Hindlimb muscle (tissue), 1 donor: ENCODE measurements at places on chromosomes 1 and 21. TPM values are rescaled to one million over a fixed set of nuclear protein-coding genes. Genes with fewer than 3 reads are reported as not detected.

Gene MYCL
- polyA plus RNA-seq: 2.6 TPM

Gene MATN1
- polyA plus RNA-seq: 1.1 TPM

Gene GCSAML
- polyA plus RNA-seq: 0.15 TPM

Gene LCE2C
- not detected for polyA plus RNA-seq

Gene SLC25A34
- 7.2 TPM for polyA plus RNA-seq

Gene IGSF9
- 0.65 TPM for polyA plus RNA-seq

Gene PRDM15
- polyA plus RNA-seq: 4.5 TPM

Gene CD1B
- not detected for polyA plus RNA-seq

Gene C1orf87
- 1.7 TPM for polyA plus RNA-seq
